Activated naive CD8-positive, alpha-beta T cell treated with anti-CD3 and anti-CD28 coated beads for 36 hours (primary cell): ENCODE measurements at places on chromosomes 7 and 10.

DNA sequence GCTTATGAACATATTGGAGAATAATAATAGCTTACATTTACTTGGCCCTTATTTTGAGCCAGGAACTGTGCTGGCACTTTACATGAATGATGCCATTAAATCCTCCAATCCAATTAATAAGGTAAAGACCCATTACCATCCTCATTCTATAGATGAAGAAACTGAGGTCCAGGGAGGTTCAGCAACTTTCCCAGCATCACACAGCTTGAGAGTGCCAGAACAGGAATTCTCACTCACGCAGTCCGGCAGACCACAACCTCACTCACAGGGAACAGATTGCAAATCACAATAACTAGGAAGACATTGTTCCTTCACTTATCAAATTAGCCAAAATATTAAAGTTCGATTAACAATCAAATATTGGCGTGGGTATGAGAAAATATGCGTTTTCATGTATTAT is 18.3 kb downstream of the GPRIN2 start:
- no peak for DNase-seq

DNA sequence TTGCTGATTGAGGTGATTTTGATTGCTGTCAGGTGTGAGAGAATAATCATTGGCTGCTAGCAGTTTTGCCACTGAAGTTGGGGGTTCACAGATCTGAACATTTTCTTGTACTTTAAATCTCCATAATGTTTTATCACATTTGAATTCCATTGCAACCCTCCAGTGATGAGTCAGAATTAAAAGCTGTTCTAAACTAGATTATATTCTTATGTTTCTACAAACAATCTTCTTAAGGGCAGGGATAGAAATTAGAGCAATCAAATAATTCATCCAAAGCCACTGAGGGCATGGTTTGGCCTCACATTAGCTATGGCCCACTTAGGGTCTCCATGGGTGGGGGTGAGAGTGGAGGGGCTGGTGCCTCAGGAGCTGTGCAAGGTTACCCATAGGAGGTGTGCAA is 53.0 kb upstream of the RPA3 start:
- no peak for DNase-seq

DNA sequence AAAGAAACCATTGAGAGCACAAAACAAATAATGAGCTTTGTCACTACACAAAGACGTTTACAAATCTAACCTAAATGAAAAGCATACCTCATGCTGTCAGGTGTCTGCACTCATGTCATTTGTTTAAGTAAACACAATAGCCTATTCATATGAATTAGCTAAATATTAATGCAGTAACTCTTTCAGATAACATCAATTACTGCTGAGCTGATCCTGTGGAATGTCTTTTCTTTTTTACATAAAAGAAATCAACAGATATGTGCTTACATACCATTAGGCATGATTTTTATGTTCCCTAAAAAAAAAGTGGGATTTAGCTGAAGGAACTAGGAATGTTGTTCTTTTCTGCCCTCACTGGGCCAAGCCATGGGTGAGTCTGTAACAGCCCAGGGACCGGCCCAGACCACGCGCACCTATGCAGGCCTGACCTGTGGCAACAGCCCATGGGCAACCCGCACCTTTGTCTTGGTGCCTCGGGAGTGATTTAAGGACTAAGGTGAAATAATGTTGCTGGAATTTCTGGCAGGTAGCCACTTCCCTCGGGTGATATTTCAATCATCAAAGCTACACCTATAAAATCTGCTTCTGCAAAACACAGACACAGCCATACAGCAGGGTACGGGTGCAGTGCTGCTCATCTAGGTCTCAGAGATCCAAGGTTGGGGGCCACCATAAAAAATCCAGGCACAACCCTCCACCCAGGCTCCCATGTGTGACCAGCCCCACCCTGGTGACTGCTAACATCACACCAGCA is 44.6 kb downstream of the FGFR2 start:
- DNase-seq, result no peak

- DNase-seq, result no peak
Measured at GRCh38 chr10:129580010-129580409, 113.0 kb downstream of the MGMT start.
